ENCODE measurements at places on chromosomes 4 and X. TPM values are rescaled to one million over a fixed set of nuclear protein-coding genes. Genes with fewer than 3 reads are reported as not detected.

Gene SLC38A5
- 0.16 TPM for total RNA-seq

Gene BEND2
- total RNA-seq, result not detected

DNA sequence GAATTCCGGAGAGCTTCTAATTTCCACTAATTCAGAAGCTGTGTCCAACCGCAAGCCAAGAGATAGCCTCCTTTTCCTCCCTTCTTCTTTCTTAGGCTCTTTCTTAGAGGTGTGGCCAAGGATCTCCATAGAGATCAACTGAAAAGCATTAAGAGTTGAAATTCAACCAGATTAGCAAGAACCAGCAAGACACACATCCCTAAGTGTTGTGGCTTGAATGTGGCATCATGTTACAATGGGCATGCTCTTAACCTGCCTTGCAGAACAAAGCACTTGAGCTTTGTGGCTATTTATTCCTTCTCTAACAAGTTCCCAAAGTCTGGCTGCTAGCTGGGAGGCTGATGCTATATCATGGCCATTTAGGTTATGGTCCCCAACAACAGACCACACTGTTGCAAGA is 10.4 kb downstream of the ANOS1 start:
- no peak for DNase-seq

DNA sequence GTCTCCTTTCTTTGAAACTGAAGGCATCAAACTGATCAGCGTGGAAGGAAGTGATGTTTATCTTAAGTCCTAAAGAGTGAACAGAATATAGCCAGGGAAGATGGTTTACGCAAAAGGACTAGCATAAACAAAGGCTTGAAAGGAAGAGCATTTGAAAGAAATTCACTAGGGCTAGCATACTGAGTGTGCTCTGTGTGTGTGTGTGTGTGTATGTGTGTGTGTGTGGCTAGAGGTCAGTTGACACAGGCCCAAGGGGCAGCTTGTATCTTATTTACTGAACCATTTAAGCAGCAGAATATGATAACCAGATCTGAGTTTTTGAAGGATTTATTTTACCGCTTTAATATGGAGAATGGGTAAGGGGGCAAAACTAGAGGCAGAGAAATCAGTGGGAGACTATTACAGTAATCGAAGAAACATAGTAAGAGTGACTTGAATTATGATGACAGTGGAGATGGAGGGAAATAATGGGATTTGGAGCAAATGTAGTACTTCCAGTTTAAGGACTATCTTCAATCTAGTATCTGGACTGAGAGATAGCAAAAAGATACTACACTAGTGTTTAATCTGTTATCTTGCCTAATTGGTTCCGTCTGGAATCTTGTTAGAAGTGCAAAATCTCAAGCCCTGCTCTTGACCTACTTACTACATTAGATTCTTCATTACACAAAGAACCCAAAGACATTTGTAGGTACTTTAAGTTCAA is 36.9 kb downstream of the CEP44 start:
- no peak for DNase-seq

DNA sequence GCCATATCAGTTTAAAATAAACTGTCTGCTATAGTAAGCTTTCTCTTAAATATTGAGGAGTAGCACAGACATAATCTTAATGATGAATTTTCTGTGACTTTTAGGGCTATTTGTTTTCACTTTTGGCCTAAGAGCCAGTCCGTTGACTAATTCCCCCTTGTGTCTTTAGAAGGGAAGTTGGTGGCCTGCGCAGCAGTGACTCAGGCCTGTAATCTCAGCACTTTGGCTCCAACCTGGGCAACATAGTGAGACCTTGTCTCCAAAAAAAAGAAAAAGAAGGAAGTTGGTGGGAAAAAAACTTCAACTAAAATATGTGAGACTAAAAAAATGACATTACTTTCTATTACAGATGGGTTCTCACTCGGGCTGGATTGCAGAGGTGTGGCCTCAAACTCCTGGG is 3.4 kb downstream of the NCAPG start:
- DNase-seq, result peak; percentile 41

All from SJSA1 (cell line).